NCI-H748 treated with DMSO at 0.1 percent for 48 hours (cell line): ENCODE measurements at places on chromosomes 13 and 19.

DNA sequence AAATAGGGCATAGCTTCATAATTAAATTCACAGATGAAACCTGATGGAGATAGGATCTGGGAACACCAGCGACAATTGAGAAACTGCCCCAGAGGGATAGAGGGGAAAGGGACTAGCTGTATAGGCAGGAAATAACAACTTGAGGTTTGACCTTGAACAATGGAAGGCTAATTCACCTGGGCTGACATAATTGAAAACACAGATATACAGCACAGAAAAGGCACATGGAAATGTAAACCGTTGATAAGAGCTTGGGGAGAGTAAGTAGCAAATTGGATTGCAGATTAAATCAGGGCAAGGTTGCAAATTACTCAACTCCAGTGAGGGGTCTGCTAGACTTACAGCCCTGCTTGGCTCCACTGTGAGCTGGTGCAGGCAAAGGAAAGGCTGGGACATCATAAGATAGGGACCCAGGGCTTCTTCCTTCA is 246.7 kb downstream of the DLEU7 start:
- peak; percentile 69 for DNase-seq

DNA sequence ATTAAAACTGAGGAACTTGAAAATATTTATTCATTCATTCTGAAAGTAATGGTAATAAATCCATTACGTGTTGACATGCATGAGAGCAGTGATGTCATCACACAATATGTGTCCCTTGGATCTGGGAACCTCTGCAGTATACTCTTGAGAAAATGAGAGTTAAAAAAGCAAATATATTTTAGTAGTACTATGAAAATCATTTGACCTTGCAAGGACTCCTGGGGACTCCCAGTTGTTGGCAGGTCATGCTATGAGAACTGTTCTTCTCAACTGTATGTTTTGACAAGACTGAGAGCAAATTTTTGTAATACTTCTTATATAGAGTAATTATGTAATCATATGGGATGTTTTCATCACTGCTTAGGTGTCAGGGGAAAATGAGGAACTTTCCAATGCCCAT is 249.4 kb downstream of the PCCA start:
- DNase-seq, result no peak

GRCh38 chr13:100541897-100542825 is 46.4 kb downstream of the GGACT start:
- no peak for DNase-seq

DNA sequence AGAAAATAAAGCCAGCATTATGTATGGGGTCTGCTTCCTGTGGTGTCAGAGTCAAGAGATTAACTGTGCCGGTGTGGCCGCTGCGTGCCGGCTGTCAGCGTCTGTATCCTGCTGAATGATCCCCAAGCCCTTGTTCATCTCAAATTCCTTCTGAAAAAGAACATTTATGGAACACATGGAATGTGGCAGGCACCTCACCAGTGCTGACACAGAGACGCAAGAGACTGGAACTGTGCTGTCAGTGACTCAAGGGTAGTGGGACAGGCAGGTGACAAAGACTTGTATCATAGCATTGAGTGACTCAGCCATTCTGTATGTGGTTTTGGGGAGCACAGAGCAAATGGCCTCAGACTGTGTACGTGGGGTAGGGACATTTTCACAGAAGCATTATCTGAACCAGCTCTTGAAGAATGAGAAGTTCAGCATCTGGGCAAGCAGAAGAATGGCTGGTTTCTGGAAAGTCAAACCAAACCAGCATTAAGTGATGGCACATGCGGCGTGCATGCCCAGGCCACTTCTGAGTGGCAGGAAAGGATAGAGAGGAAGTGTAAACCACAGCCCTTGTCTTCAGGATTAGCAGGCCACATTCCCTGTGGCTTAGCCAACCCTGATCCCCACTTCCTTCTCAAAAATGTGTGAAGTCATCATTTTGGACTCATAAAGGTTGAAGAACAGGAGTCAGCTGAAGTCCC is 54.0 kb upstream of the IRS2 start:
- DNase-seq, result no peak

DNA sequence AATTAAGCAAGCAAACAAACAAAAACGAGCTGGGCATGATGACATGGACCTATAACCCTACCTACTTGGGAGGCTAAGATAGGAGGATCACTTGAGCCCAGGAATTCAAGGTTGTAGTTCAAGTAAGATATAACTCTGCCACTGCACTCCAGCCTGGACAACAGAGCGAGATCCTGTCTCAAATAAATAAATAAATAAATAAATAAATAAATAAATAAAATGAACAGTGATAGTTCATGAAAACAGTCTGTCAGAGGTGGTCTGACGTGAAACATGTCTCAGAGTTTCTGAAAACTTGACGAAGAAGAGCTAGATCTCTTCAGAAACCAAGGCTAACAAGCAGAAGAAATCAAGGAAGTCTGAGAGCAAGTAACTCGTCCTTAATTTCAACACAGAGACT is 188.8 kb upstream of the GPC6 start:
- DNase-seq, result no peak

- no peak for DNase-seq
These were observed 44.0 kb downstream of the BRD4 start for GRCh38 chr19:15288146-15288963.

- DNase-seq, result no peak
These were observed 22.5 kb downstream of the DOT1L start for GRCh38 chr19:2186071-2186846.

DNA sequence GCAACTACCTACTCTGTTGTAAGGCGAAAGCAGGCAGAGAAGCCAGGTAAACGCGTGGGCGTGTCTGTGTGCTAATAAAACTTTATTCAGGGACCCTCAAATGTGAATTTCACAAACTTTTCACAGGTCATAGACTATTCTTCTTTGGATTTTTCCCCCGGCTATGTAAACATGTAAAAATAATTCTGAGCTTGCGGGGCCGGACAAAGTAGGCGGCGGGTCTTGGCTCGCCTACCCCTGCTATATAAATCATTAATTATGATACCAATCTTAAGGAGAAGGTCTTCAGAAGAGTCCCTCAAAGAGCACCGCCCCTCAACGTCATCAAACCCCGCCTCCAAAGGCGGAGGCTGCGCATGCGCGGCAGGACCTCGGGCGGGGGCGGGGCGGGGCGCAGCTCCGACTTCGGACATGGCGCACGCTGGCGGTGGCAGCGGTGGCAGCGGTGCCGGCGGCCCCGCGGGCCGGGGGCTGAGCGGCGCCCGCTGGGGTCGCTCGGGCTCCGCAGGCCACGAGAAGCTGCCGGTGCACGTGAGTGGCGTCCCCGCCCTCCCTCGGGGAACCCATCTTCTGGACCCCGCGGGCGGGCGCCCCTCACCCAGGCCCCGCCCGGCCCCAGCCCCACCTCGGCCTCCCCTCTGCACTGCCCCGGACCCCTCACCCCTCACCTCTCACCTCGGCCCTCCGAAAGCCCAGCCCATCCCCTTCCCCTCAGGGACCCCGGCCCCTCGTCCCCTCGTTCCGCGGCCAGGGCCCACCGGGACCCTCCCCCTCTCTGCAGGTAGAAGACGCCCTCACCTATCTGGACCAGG is at the start of gene SIN3B:
TSS of gene SIN3B (plus strand) at position 389 of the 812 bp plus-strand sequence. CDS start at position 412, 23 bp downstream.
- DNase-seq, result peak; percentile 42

DNA sequence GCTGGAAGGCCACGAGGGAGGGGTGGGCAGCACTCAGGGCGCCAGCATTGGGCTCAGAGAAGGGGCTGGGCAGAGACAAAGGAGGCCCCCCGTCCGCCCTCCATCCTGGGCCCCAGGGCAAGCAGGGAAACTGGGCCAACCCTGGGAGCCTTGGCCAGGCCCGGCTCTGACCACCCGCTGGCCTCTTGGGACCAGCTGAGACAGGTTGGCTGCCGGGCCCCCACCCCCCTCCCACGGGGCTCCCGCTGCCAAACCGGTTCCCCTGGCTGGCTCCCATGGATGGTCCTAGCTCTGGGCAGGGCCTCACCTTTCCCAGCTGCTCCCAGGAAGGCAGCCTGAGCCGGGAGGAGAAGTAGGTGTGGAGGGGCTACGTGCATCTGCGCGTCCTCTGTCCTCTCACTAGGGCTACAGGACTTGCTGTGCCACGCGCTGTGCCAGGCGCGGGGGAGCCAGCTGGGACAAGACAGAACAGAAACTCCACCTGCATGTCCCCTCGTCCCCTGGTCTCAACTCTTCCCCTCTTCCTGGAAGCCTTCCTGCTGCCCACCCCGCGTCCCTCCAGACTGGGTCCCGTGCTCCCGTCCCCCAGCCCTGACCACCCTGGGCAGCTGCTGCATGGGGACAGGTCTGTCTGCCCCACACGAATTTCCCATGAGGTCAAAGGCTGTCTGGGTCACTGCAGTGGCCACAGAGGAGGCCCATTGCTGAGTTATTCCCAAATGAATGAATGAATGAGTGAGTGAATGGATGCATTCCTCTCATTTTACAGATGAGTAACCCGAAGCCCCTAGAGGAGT is 29.1 kb upstream of the NCCRP1 start:
- no peak for DNase-seq

- no peak for DNase-seq
These were observed 10.8 kb downstream of the CUL4A start for GRCh38 chr13:113220141-113220598.

DNA sequence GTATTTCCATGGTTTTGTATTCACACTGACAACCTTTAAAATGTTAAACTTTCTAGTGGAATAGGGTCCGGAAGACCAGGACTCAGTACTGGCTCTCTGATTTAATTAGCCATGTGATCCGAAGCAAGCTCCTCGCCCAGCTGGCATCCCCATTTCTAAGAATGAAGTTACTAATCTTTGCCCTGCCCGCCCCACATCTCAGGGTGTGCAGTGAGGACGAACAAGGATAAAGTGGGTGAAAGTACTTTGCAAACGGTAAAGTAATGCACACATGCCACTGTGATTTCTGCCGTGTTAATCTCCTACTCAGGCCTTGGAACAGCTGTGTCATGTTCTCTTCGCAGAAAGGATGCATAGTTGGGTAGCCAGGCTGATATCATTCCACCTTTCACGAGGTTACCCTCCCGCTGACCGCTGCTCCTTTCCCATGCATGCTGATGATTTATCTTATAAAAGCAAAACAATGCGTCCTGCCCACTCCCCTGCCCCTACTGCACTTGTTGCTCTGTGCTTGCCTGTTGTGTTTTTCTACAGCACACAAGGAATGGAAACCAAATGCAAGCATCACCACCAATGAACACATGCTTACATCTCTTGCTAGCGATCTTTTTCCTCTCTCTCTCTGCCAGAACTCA is 539.0 kb downstream of the EFNB2 start:
- DNase-seq, result no peak

DNA sequence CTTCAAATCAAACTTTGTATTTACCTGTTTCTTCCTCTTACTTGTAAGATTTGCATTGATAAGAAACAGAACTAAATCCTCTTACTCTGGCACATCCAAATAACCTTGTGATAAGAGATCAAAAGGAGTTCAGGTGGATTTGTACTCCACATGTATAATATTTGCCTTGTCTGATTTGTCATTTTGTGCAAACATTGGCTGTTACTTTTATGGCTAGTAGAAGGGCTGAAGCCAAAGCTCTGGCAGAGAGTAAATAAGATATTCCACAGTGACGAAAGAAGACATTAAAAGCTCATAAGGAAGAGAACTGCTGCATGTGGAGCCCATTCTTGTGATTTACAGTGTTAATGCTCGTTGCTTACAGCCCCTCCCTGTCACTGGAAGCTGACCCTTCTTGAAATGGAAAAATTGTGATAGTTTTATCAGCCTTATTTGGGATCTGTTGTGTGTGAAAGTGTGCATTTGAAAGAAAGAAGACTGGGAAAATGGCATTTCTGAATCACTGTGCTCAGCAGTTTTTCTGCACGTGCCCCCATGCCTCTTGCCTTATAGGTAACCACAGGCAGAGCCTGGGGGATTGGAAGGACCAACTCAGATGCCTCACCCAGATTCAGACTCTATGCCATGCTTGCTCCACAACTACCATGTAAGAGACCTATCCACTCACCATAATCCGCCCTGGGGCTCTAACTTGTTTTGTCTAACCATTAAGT is 68.2 kb downstream of the OXGR1 start:
- no peak for DNase-seq

DNA sequence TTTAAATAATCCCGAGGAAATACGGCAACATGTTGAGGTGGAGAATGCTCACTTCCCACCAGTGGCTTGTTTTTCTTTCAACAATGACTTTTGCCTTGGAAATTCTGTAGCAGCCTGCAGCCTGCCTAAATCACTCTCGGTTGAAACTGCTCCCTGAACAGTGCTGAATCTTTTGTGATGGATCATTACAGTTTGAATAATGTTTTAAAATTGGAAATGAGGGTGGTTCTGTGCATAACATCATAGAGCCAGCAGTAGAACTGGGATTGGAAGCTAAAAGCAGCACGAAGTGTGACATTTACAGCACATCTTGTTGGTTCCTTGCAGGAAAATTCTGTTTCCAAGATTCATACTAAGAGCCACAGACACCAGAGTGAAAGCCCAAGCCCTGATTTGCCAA is 74.1 kb upstream of the GPR12 start:
- no peak for DNase-seq

DNA sequence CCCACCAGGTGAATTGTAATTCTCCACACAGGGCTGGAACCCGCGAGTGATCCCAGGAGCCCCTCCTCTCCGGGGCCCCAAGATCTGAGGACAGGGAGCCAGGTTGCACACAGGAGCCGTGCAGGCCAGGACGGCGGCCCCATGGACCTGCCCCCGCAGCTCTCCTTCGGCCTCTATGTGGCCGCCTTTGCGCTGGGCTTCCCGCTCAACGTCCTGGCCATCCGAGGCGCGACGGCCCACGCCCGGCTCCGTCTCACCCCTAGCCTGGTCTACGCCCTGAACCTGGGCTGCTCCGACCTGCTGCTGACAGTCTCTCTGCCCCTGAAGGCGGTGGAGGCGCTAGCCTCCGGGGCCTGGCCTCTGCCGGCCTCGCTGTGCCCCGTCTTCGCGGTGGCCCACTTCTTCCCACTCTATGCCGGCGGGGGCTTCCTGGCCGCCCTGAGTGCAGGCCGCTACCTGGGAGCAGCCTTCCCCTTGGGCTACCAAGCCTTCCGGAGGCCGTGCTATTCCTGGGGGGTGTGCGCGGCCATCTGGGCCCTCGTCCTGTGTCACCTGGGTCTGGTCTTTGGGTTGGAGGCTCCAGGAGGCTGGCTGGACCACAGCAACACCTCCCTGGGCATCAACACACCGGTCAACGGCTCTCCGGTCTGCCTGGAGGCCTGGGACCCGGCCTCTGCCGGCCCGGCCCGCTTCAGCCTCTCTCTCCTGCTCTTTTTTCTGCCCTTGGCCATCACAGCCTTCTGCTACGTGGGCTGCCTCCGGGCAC is 3.9 kb downstream of the FFAR1 start:
- DNase-seq, result no peak

DNA sequence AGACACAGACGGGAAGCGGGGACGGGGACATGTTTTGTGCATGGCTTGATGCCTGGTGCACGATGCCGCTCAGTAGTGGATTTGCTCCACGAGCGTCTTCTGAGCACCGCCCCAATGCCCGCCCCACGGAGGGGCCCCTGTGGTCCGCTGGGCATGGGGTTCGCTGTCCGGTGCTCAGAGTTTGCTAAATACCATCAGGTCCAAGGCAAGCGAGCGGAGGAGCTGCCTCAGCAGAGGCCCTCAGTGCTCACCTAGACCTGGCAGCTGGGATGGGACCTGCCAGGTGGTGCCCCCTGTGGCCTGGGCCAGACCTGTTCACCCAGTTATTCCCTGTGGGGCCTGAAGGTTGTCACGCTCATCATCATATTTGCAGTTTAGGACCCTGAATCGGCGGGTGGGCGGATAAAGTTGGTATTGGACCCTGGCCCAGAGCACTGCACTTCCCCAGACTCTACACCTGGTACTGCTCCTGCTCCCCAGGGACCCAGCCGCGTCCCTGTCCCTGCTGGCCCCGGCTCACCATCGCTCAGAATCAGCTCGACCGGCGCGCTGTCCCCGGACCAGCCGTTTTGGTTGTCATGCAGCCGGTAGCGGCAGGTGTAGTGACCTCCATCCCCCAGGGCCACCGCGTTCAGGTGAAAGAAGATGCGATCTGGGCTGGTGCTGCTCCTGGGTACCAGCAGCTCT is 2.3 kb downstream of the A1BG start:
- DNase-seq, result no peak
